ENCODE measurements at places on chromosomes 4 and X. TPM values are rescaled to one million over a fixed set of nuclear protein-coding genes. Genes with fewer than 3 reads are reported as not detected.

The TMPRSS11D gene
- total RNA-seq, result not detected

The PDHA1 gene
- 712 TPM for total RNA-seq

The MAPK10 gene
- total RNA-seq, result 9.8 TPM

The HSD17B13 gene
- total RNA-seq, result 0.18 TPM

The PSMD10 gene
- 27.6 TPM for total RNA-seq

The PAGE4 gene
- not detected for total RNA-seq

The LINC00632 gene
- 513 TPM for total RNA-seq

The SPANXN4 gene
- total RNA-seq, result not detected

The SNX12 gene
- total RNA-seq, result 48.9 TPM

The ARSJ gene
- 5.3 TPM for total RNA-seq

GRCh38 chr4:179285696-179286095 lies 1843.5 kb upstream of the AGA start:
- no peak for DNase-seq

GRCh38 chr4:58541926-58542325 lies 1431.7 kb upstream of the IGFBP7 start:
- no peak for DNase-seq

DNA sequence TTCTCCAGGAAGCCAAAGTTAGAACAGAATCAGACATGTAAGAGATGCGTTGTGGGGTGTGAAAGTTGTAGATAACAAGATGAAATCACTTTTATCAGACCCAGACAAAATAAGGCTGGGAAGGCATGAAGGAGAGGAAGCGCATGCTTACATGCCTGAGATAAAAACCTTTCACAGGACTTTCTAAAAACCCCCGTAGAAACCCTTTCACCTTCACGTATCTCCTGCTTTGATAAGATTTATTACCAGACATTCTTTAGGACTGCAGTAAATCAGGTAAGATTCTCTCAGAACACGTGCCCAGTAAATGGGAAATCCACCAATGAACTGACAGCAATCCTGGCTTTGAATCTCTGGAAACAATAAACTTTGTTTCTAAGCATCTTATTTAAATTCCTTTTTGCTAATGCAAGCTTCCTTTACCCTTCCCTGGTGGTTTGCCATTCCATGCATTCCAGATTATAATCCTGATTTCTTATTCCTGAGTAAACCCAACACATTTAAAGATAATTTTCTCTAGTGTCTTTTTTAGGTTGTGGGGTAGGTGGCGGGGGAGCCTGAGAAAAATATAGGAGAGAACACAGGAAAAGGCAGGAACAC lies 254.6 kb upstream of the LDB2 start:
- DNase-seq, result no peak

- DNase-seq, result no peak
Measured at GRCh38 chr4:77681792-77682191, 76.2 kb downstream of the CXCL13 start.

DNA sequence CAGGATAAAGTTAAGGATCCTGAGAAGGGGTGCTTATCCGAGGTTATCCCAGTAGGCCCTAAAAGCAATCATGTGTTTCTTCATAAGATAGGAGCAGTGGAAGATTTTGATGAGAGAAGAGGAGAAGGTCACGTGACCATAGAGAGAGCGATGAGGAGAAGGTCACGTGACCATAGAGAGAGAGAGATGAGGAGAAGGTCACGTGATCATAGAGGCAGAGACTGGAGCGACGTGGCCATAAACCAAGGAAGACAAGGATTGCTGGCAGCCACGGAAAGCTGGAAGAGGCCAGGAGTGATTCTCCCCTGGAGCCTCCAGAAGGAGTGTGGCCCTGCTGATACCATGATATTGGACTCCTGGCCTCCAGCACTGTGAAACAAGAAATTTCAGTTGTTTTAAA lies 38.4 kb upstream of the ZNF518B start:
- no peak for DNase-seq

DNA sequence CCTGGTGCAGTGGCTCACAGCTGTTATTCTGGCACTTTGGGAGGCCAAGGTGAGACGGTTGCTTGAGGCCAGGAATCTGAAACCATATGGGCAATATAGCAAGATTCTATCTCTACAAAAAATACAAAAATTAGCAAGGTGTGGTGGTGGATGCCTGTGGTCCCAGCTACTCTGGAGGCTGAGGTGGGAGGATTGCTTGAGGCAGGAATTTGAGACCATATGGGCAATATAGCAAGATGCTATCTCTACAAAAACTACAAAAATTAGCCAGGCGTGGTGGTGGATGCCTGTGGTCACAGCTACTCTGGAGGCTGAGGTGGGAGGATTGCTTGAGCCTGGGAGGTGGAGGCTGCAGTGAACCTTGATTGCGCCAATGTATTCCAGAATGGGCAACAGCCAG lies 2.3 kb downstream of the ADGRG4 start:
- DNase-seq, result no peak

DNA sequence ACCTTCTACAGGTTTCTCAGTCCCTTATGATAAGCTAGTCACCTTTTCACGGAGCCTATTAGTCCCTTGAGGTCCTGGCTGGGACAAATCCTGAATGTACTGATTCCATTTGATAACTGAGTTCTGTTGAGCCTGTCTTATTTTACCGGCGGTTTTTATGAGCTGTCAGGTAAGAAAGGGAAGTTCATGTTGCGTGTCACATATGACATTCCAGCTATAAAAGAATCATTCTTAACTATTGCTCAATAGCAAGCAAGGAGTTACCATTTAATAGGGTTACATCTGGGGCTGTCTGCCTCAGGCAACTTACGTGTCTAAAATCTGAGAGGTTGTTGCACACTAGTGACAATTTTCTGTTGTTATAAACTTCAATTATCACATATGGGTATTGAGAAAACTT lies 394.6 kb downstream of the TECRL start:
- no peak for DNase-seq

GRCh38 chr4:187711586-187711985 lies 284.0 kb upstream of the ZFP42 start:
- DNase-seq, result no peak

- DNase-seq, result no peak
Measured at GRCh38 chr4:86685401-86685800, 91.3 kb downstream of the PTPN13 start.

- DNase-seq, result no peak
Measured at GRCh38 chr4:1401409-1402020, 4.7 kb downstream of the NKX1-1 start.

- no peak for DNase-seq
Measured at GRCh38 chr4:176125063-176125462, 59.4 kb downstream of the WDR17 start.

DNA sequence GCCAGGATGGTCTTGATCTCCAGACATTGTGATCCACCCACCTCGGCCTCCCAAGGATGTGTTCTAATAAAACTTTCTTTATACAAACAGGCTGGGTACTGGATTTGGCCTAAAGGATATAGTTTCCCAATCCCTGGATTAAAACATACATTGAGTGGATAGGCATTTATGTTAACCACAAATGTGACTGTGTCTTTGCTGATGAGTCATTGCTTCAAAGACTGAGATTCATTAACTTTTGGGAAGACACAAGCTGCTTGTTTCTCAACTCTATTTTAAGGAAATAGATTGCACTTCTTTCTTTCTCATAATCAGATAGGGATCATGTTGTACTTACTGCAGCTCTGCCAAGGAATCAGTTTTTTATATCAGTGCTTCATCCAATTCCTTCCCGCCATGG lies 131.3 kb upstream of the AGA start:
- DNase-seq, result no peak

DNA sequence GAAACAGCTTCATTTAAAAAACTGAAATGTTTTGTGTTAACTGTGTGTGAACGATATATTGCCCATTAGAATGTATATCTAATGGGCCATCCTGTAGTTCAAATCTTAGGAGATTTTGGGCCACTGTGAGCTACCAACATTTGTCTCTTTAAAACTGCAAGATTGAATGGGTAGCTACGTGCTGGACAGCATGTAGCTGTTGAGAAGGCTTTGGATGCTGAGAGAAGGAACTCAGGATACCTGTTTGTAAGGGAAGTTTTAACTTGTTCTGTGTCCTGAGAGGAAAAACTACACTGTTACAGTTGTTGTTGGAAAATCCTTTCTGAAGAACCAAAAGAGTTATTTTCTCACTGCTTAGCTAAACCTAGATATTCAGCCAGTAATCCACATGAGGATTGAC lies 45.9 kb downstream of the PDLIM5 start:
- DNase-seq, result no peak

DNA sequence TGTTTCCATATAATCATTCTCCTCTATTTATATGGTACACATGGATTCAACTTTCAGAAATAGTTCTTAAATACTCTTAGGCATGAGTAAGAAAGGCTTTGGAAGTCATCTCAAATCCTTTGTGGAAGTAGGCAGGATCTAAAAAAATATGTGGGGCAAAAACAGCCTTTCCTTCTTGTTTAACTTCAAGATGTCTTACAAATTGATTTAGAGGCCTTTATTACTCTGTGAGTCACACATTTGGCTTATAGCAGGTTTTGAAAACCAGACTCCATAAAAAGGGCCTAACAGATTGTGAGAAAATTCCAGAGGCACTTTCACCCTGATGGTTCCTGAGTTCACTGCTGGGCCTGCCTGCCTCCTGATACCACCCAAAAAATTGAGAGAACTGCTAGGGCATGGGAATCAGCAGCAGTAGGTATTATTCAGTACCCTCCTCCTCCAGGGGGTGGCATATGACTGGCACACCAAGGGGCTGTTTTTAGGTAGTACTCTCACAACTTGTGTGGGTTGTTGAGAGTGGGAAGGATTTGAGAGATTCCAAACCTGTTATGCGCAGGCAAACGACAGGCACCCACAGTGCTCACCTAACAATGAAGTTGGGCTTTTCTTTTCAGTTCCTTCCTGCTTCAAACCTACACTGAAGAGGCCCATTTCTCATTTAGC lies 162.7 kb upstream of the MBNL3 start:
- DNase-seq, result no peak

GRCh38 chrX:32514986-32515385 lies 696.4 kb downstream of the DMD start:
- DNase-seq, result no peak

DNA sequence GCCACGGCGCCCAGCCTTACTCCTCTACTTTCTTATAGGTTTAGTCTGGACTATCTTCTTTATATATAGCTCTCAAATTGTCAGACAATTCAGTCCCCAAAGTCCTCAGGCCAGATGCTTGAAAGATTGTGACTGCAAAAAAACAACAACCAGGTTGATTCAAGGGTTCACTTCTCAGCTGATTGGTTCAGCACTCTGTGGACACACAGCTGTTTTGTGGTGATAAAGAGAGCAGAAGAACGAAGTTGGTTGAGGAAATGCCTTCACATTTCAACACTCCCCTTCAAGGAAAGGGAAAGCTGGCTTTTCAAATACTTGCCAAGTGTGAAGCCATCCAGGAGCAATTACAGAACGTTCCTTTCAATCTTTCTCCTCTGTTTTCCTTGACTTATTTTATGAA lies 166.8 kb downstream of the SHROOM3 start:
- no peak for DNase-seq

- no peak for DNase-seq
Measured at GRCh38 chrX:148634591-148634990, 134.2 kb downstream of the AFF2 start.

DNA sequence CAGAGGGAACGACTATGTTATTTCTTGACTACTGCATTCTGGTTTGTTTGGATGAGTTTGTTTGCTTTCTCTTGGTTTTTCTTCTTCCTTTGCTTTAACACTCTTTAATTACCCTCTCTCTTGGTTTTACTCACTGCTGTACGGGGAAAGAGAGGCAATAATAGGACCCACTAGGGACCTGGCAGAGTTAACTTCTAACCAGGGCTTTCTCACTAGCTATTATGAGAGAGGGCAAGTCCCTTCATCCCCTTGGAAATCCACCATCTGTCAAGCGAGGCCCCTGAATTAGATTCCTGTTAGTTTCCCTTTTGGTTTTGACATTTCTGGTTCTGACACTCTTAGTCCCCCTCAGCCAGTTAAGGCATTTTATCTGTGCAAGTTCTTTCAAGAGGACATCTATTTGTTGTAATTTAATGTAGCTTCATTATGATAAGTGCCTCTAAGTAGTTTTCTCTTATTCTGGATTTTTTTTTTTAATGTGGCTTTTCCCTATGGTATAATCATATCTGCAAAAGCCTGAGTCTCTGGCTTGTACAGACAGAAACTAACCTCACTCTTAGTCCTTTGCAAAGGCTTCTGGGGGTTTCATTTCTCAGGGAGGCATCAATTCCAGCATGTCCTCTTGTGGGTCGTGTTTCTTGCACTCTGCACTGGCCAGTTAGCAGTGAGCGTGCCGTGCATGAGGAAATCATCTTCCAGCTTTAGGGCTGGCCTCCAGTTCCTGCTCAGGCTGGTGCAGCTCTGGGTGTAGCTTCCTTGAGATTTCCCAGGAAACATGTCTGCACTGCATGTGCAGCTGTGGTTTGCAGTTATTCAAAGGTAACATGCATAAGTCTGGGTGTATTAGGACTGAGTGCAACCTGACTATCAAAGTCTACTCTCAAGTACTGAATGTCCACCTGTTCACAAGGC lies 221.3 kb downstream of the STIM2 start:
- no peak for DNase-seq

GRCh38 chrX:47497271-47497888 lies 14.4 kb upstream of the ZNF41 start:
- no peak for DNase-seq

DNA sequence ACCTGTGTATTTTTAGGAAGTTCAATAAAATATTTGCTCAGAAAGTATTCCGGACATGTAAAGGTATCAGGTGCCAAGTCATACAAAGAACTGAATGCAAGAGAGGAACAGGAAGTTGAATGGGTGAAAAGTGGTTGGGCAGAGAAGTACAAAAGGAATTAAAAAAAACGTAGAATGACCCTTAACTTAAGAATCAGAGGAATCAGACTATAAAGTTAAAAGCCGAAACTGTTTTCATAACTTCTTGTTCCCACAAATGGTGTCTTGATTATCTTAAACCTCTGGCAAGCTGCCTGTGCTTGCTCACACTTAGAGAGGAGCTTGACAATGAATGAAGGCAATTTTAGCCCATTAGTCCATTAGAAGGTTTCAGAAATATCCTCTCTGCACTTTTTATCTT lies 81.6 kb upstream of the HHIP start:
- DNase-seq, result no peak

- DNase-seq, result no peak
Measured at GRCh38 chr4:73576381-73576780, 43.9 kb downstream of the RASSF6 start.

DNA sequence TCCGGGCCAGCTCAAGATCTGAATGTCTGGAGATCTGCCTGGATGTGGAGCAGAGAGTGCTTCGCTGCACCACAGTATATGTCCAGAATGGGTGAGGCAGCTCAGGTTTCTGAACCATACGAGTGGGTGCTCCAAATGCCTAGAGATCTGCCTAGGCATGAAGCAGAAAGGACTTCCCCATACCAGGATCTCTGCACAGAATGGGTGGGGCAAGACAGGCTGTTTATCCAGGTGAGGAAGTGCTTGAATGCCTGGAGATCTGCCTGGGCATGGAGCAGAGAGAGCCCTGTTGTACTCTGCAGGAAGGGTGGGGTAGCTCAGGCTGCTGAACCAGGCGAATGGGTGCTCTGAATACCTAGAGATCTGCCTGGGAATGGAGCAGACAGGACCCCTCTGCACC lies 45.4 kb upstream of the MAGEC2 start:
- DNase-seq, result no peak

- DNase-seq, result no peak
Measured at GRCh38 chr4:85611661-85612060, 136.7 kb downstream of the ARHGAP24 start.

Data from left cardiac atrium (tissue), 4 donors.